ENCODE measurements at places on chromosomes 16 and 17. TPM values are rescaled to one million over a fixed set of nuclear protein-coding genes. Genes with fewer than 3 reads are reported as not detected.

TM4SF5 gene
- not detected for total RNA-seq

CACNG3 gene
- total RNA-seq, result not detected

KRTAP9-7 gene
- not detected for total RNA-seq

COG4 gene
- 55.5 TPM for total RNA-seq

HLF gene
- total RNA-seq, result under 0.01 TPM

MPP2 gene
- 1.8 TPM for total RNA-seq

RAMP2 gene
- total RNA-seq, result 2.4 TPM

AXIN2 gene
- 4.5 TPM for total RNA-seq

HOXB1 gene
- total RNA-seq, result not detected

ENPP7 gene
- total RNA-seq, result not detected

ADAD2 gene
- not detected for total RNA-seq

HOXB5 gene
- total RNA-seq, result 1.5 TPM

SPIRE2 gene
- total RNA-seq, result 1.2 TPM

PTRH2 gene
- total RNA-seq, result 40.4 TPM

SSTR5 gene
- total RNA-seq, result not detected

SPATA22 gene
- 0.65 TPM for total RNA-seq

PKD1 gene
- 62.8 TPM for total RNA-seq

NGFR gene
- total RNA-seq, result not detected

MGRN1 gene
- total RNA-seq, result 38.4 TPM

DYNLRB2 gene
- not detected for total RNA-seq

NUPR1 gene
- total RNA-seq, result 0.65 TPM

SHISA9 gene
- not detected for total RNA-seq

SPATA2L gene
- total RNA-seq, result 11.2 TPM

ACLY gene
- total RNA-seq, result 309 TPM

C1QTNF1 gene
- 4.1 TPM for total RNA-seq

CCL17 gene
- not detected for total RNA-seq

TEKT1 gene
- total RNA-seq, result not detected

KRT13 gene
- not detected for total RNA-seq

CUEDC1 gene
- total RNA-seq, result 12.1 TPM

ALDH3A1 gene
- 0.93 TPM for total RNA-seq

MPV17L gene
- total RNA-seq, result 0.13 TPM

GPRC5B gene
- 23.5 TPM for total RNA-seq

USP10 gene
- 92.3 TPM for total RNA-seq

CHAD gene
- total RNA-seq, result not detected

SLC5A11 gene
- total RNA-seq, result not detected

TMC7 gene
- 5.6 TPM for total RNA-seq

TBC1D26 gene
- not detected for total RNA-seq

TEX19 gene
- 0.07 TPM for total RNA-seq

EARS2 gene
- total RNA-seq, result 19.5 TPM

TOM1L1 gene
- 5.2 TPM for total RNA-seq

LGALS9B gene
- not detected for total RNA-seq

EZH1 gene
- total RNA-seq, result 21.3 TPM

FAAP100 gene
- total RNA-seq, result 28.3 TPM

CDRT15L2 gene
- not detected for total RNA-seq

ABCC11 gene
- under 0.01 TPM for total RNA-seq

SLC13A2 gene
- not detected for total RNA-seq

TBC1D3K gene
- total RNA-seq, result not detected

BBS2 gene
- 43.9 TPM for total RNA-seq

FZD2 gene
- 0.66 TPM for total RNA-seq

FN3K gene
- total RNA-seq, result 3.7 TPM

NDRG4 gene
- total RNA-seq, result 11.1 TPM

DPEP2 gene
- total RNA-seq, result not detected

HSD17B2 gene
- 0.27 TPM for total RNA-seq
